ENCODE measurements at places on chromosomes 7 and 10.

- H3K27ac ChIP-seq, result no peak overlapping the region
- no peaks in the 10 kb centered on the region for H3K27me3 ChIP-seq
- no peaks in the 10 kb centered on the region for H3K36me3 ChIP-seq
- no peak overlapping the region for H3K4me3 ChIP-seq
Observed at GRCh38 chr7:121797657-121798452, 75.1 kb upstream of the PTPRZ1 start.

- peaks cover 26% of the 10 kb centered on the region for H3K36me3 ChIP-seq
- peak overlapping the region; percentile 93 for H3K4me3 ChIP-seq
- H3K27ac ChIP-seq, result peak overlapping the region; percentile 99
- H3K27me3 ChIP-seq, result no peaks in the 10 kb centered on the region
Observed at GRCh38 chr10:27241010-27241651, 534 bp upstream of the ACBD5 start.

DNA sequence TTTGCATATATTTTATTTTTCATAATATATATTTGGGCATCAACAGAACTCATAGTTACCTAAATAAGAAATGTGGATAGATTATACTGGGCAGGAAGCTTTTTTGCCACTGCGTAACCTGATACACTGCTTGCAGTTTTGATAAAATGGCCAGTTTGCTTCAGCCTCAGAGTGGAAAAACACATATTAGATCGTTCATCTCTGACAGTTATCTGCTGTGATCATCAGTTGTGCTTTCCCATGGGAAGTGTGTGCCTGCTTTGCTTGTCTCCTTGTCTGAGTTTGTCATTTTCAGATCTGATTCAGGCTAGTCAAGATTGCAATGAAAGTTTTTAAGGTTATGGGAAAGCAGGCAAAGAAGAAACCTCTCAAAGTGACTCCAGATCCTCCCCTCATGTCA lies 54.0 kb downstream of the ADAM12 start:
- H3K27me3 ChIP-seq, result no peaks in the 10 kb centered on the region
- no peak overlapping the region for H3K4me3 ChIP-seq
- no peaks in the 10 kb centered on the region for H3K4me1 ChIP-seq
- H3K27ac ChIP-seq, result no peak overlapping the region
- DNase-seq, result no peak

- H3K27ac ChIP-seq, result no peak overlapping the region
- no peak overlapping the region for H3K4me3 ChIP-seq
- H3K4me1 ChIP-seq, result no peaks in the 10 kb centered on the region
- no peak for DNase-seq
- H3K27me3 ChIP-seq, result no peaks in the 10 kb centered on the region
- H3K36me3 ChIP-seq, result peaks cover 11% of the 10 kb centered on the region
Observed at GRCh38 chr10:45625879-45626278, 46.7 kb downstream of the ZFAND4 start.

- H3K27me3 ChIP-seq, result no peaks in the 10 kb centered on the region
- peaks cover 45% of the 10 kb centered on the region for H3K4me1 ChIP-seq
- DNase-seq, result peak; percentile 56
- peak overlapping the region; percentile 93 for H3K27ac ChIP-seq
- peaks cover 8% of the 10 kb centered on the region for H3K36me3 ChIP-seq
Observed at GRCh38 chr10:79285315-79286197, 61.7 kb upstream of the PPIF start.

DNA sequence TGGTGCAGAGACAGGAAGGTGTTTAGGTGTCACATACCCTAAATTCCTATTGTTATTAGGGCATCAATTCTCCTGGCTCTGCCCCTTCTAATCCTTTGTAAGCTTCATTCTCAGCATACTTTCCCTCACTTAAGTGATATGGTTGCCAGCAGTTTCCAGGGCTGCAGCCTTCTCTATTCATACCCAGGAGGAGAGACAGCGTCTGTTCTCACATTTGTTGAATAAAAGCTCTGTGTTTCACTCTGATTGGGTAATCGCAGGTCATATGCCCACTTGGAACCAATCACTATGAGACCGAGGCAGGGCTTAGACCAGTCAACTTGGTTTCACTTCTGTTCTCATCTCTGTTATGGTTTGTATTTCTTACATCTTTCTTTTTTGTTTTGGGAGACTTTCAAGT lies 109.6 kb upstream of the MTPN start:
- H3K4me1 ChIP-seq, result no peaks in the 10 kb centered on the region
- DNase-seq, result no peak
- H3K27me3 ChIP-seq, result no peaks in the 10 kb centered on the region

- H3K27ac ChIP-seq, result no peak overlapping the region
- no peak overlapping the region for H3K4me3 ChIP-seq
- H3K4me1 ChIP-seq, result peaks cover 14% of the 10 kb centered on the region
Observed at GRCh38 chr10:24213881-24214280, 4.9 kb downstream of the KIAA1217 start.

DNA sequence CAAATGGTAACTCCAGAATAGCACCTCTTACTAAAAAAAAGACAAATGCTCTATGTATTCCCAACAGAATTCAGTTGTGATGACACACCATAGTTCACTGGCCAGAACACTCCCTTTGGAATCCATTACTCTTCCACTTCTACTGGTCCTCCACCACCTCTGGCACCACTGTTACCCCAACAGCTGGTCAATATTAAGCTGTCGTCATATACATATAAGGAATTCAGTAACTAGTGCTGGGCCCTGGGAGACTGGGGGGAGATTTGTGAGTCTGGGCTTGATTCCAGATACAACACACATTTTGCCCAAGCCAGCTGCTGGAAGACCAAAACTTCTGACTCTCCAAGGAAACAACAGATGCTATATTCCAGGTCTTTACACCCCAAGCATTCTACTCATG lies 26.0 kb upstream of the ITGA8 start:
- H3K27ac ChIP-seq, result no peak overlapping the region
- no peaks in the 10 kb centered on the region for H3K36me3 ChIP-seq
- H3K4me3 ChIP-seq, result no peak overlapping the region
- H3K27me3 ChIP-seq, result peaks cover 3% of the 10 kb centered on the region
- DNase-seq, result no peak

DNA sequence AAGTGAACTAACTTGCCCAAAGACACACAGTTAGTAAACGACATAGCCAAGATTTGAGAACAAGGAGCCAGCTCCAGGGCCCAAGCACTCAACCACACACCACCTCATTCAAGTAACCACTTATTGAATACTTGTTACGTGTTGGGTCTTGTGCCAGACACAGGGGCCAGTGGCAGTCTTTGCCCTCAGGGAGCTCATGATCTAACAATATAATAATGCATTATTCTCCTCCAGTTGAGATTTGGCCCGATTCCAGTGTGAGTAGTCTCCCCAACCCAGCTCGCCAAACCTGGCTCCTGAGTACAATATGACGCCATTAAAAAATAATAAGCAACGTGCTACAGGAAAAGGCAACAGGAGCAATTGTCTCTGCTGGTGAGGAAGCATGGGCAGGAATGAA lies 14.4 kb upstream of the STK17A start:
- no peak overlapping the region for H3K27ac ChIP-seq
- no peaks in the 10 kb centered on the region for H3K36me3 ChIP-seq
- peaks cover 18% of the 10 kb centered on the region for H3K4me1 ChIP-seq
- DNase-seq, result no peak
- H3K27me3 ChIP-seq, result no peaks in the 10 kb centered on the region

DNA sequence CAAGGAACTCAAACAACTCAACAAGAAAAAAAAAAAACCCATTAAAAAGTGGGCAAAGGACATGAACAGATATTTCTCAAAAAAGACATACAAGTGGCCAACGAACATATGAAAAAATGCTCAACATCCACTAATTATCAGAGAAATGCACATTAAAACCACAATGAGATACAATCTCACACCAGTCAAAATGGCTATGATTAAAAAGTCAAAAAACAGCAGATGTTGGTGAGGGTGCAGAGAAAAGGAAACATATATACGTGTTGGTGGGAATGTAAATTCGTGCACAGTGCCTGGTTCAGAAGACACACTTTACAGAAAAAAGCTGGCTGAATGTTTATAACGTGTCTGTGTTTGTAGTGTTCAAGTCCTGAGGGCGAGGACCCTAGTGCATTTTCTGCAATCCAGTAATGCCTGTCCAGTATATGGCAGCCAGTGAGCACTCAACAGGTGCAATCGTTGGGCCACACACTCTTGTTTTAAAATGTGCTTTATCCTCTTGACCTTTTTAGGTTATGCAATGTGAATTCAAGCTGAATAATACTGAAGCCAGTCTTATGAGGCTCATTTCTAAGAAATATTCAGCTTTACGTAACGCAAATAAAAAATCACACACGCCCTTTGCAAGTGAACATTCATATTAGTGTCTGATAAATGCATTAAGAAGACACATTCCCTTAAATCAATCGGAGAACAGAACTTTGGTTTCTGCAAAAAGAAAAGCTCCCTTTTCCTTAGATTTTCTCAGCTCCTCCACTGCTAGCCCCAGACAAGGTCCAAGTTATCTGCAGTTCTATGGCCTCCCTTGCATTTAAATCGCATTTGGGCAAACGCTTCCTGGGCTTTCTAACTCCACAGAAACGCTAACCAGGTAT lies 813 bp upstream of the MTURN start:
- peaks cover 4% of the 10 kb centered on the region for H3K4me1 ChIP-seq
- H3K27ac ChIP-seq, result no peak overlapping the region
- peaks cover 9% of the 10 kb centered on the region for H3K27me3 ChIP-seq
- DNase-seq, result no peak
- no peaks in the 10 kb centered on the region for H3K36me3 ChIP-seq
- peak overlapping the region; percentile 77 for H3K4me3 ChIP-seq

DNA sequence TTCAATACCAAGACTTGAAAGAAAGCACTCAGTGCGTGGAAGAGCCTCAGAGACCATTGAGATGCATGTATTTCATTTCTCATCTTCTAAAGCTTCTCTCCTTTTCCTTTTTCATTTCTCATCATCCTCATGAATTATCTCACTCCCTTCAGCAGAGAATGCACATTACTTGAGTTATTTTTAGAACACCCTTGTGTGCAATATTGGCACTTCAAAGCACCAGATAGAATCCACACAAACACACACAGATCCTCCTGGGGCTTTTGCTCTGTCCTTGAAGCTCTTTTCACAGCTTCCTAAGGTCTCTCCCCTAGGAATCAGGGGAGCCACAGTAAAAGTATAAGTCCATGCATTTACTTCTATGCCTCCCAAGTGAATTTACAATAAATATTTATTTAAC lies 18.3 kb downstream of the DGKI start:
- no peak overlapping the region for H3K4me3 ChIP-seq
- DNase-seq, result no peak
- no peaks in the 10 kb centered on the region for H3K4me1 ChIP-seq
- H3K27me3 ChIP-seq, result peaks cover 19% of the 10 kb centered on the region

GRCh38 chr10:37403776-37404175 lies 278.4 kb downstream of the ANKRD30A start:
- no peak overlapping the region for H3K4me3 ChIP-seq
- no peak for DNase-seq
- H3K27me3 ChIP-seq, result no peaks in the 10 kb centered on the region
- H3K4me1 ChIP-seq, result no peaks in the 10 kb centered on the region
- peaks cover 1% of the 10 kb centered on the region for H3K36me3 ChIP-seq

GRCh38 chr10:10477844-10478243 lies 539.8 kb upstream of the CELF2 start:
- no peaks in the 10 kb centered on the region for H3K4me1 ChIP-seq
- H3K4me3 ChIP-seq, result no peak overlapping the region
- no peak for DNase-seq
- H3K27me3 ChIP-seq, result peaks cover 32% of the 10 kb centered on the region
- H3K27ac ChIP-seq, result no peak overlapping the region
- no peaks in the 10 kb centered on the region for H3K36me3 ChIP-seq

GRCh38 chr7:6273917-6274630 lies 1.6 kb upstream of the CYTH3 start:
- peaks cover 15% of the 10 kb centered on the region for H3K4me1 ChIP-seq
- H3K27me3 ChIP-seq, result peaks cover 35% of the 10 kb centered on the region
- DNase-seq, result no peak
- H3K27ac ChIP-seq, result no peak overlapping the region
- H3K4me3 ChIP-seq, result no peak overlapping the region
- H3K36me3 ChIP-seq, result no peaks in the 10 kb centered on the region

DNA sequence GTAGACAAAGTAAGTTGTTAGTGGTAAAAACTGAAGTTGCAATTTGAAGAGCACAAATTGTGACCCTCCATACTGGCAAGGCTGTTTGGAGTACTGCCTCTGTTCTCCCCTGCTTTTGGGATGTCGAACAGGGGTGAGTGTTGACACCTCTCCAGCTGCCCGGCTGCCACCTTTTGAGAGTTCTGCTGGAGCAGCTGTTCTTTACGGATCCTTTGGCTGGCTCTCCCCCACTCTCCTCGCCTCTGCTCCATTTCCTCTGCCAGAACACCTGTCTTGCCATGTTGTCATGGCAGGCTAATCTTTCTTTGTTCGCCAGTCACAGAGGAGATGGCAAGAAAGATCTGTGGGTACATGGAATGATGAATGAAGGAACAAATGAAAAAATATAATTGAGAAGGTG lies 34.9 kb downstream of the INSYN2A start:
- no peak overlapping the region for H3K27ac ChIP-seq
- no peaks in the 10 kb centered on the region for H3K27me3 ChIP-seq
- no peak for DNase-seq
- H3K36me3 ChIP-seq, result no peaks in the 10 kb centered on the region

- H3K27me3 ChIP-seq, result no peaks in the 10 kb centered on the region
- H3K4me3 ChIP-seq, result no peak overlapping the region
- no peak overlapping the region for H3K27ac ChIP-seq
- no peaks in the 10 kb centered on the region for H3K36me3 ChIP-seq
- no peaks in the 10 kb centered on the region for H3K4me1 ChIP-seq
Observed at GRCh38 chr7:83562289-83562688, 86.7 kb downstream of the SEMA3E start.

- H3K4me1 ChIP-seq, result peaks cover 8% of the 10 kb centered on the region
- peaks cover 72% of the 10 kb centered on the region for H3K27me3 ChIP-seq
- no peak overlapping the region for H3K4me3 ChIP-seq
- no peak for DNase-seq
- no peaks in the 10 kb centered on the region for H3K36me3 ChIP-seq
- no peak overlapping the region for H3K27ac ChIP-seq
Observed at GRCh38 chr7:104327534-104327933, 869 bp upstream of the LHFPL3 start.

GRCh38 chr10:113357681-113358300 lies 195.1 kb upstream of the HABP2 start:
- H3K27me3 ChIP-seq, result no peaks in the 10 kb centered on the region
- H3K27ac ChIP-seq, result no peak overlapping the region
- DNase-seq, result no peak
- H3K4me1 ChIP-seq, result peaks cover 5% of the 10 kb centered on the region

- no peaks in the 10 kb centered on the region for H3K4me1 ChIP-seq
- DNase-seq, result no peak
- no peak overlapping the region for H3K4me3 ChIP-seq
- H3K27me3 ChIP-seq, result peaks cover 64% of the 10 kb centered on the region
- H3K27ac ChIP-seq, result no peak overlapping the region
Observed at GRCh38 chr10:91743465-91743864, 54.8 kb upstream of the TNKS2 start.

Measured in activated naive CD8-positive, alpha-beta T cell treated with anti-CD3 and anti-CD28 coated beads for 36 hours (primary cell).